Vagina (tissue), 2 donors: ENCODE measurements at places on chromosomes 1 and 21. TPM values are rescaled to one million over a fixed set of nuclear protein-coding genes. Genes with fewer than 3 reads are reported as not detected.

DNA sequence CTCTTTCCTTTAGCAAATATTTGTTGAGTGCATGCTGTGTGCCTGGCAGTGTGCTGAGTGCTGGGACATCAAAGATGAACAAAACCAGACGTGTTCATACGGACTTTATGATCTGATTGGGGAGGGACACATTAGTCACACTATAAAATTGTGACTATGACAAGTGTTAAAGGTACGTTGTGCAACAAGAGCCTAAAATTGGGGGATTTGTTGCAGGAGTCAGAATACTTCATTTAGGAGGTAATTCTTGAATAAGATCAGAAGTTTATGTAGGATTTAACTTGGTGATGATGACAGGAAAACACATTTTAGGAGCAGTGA is 29.6 kb downstream of the B3GALT2 start:
- DNase-seq, result no peak

GRCh38 chr1:98048751-98049325 is 128.0 kb upstream of the DPYD start:
- no peak for DNase-seq

DNA sequence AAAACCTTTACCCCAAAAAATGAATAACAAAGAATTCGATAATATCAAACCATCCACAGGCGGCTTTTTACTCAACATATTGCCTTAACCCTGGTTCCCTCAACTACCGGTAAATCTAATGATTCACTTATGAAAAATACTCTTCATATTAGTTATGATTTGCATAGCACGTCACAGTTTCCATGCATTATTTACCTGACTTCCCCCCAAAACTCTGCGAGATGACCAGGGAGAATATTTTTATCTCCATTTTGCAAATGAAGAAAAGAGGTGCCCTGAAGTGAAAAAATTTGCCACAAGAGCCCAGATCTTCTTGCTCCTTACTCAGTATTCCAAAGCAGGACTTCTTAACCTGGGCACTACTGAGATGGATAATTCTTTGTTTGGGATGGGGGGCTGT is 2.9 kb downstream of the JAK1 start:
- DNase-seq, result no peak

DNA sequence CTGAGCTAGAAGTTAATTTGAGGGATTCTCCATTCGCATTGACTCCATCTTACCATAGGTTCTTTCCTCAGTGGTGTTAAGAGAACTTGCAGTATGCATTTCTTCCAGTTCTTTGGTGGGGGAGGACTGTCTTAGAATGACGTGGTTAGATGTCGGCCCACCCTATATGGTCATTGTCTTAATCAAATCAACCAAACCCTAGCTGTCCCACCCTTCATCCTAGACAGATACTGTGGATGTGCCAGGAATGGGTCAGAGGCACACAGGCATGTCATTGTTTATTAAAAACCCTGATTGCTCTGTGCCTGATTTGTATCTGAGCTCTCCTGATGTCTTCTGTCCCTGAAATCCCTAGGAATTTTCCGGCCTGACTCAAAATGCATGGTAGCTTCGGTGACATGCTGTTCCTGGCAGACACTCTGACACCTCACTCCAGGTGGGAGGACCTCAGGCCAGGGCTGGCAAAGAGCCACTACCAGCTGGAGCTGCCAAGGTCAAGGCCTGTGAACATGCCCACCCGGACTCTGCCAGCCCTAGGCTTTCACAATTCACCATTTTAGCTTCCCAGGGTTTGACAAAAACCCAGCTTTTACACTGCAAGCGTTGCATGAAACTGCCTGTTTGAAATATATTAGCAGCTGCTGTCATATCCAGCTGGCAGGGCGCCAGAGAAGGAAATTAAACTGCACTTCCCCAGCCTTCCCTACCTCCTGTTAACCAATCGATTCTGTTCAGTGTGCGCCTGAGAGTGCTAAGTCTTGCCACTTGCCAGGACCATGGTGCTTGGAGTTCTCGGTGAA is 134.0 kb downstream of the FAM78B start:
- DNase-seq, result no peak

- DNase-seq, result peak; percentile 31
Measured at GRCh38 chr1:210321552-210321951, 7.2 kb upstream of the HHAT start.

- DNase-seq, result no peak
Measured at GRCh38 chr1:61561666-61562065, 163.3 kb downstream of the TM2D1 start.

- no peak for DNase-seq
Measured at GRCh38 chr21:17789656-17790055, 29.5 kb downstream of the C21orf91 start.

- DNase-seq, result no peak
Measured at GRCh38 chr1:64550946-64551605, 81.1 kb downstream of the CACHD1 start.

GRCh38 chr1:78383923-78384322 is 106.9 kb upstream of the PTGFR start:
- no peak for DNase-seq

DNA sequence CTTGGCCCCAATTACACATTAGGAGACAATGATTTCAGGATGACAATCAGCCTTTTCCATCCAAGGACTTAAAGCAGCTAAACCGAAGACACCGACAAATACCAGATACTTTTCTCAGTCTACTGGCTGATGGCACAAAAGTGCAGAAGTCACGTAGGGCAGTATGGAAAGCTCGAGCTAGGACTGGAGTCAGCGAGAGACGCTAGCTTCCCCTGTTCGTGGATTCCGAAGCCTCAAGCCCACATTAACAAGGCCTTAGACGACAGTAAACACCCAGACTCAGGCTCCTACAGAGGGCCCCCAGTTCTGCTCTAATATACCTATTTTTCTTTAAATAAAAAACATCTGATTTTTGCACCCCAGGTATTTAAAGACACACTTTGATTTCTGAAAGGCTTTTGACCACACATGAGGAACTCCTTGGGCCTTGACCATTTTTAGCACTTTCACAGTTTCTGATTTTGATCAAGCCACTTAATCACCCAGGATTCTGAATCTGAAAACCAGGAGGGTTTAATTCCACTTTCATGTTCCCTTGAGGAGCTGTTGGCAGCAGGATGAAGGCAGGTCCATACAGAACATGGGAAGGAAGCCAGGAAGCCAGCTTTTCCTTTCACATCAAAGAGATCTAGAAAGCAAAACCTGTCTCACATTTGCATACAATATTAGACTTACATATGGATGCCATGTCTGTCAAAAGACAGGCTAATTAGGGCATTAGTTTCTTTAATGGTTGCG is 204.1 kb downstream of the GABPA start:
- no peak for DNase-seq

DNA sequence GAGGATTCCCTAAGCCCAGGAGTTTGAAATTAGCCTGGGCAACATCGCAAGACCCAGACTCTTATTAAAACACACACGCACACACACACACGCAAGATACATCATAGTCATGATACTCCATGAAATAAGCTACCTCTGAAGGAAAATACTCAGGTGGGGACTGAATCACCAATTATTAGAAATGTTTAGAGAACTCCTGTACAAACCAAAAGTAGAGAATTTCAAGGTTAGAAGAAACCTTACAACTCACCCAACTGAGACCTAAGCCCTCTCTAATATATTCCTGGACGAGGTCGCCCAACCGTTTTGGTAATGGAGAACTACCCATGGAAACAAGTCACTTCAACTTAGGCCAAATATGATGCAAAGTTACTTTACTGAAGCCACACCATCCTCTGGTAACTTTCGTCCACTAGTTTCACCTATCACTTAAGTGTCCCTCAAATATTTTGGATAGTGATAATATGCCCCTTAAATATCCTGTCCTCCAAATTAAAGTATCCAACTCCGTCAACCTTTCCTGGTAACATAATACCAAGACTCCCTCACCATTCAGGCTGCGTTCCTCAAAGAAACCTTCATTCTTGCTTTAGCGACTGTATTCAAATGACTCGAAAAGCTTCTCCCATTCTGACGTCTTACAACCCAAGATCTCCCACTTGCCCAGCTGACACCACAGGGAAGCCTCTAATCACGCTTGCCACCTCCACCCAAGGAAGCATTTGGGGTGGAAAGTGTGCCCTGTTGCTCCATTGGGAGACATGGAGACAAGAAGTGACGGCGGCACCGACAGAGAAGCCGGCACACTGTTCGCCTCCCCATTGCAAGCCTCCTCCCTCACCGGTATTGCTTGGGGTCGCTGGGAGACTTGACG is 856 bp downstream of the NRDC start:
- DNase-seq, result peak; percentile 89

GRCh38 chr1:113147073-113147625 is 74.2 kb downstream of the LRIG2 start:
- DNase-seq, result no peak

DNA sequence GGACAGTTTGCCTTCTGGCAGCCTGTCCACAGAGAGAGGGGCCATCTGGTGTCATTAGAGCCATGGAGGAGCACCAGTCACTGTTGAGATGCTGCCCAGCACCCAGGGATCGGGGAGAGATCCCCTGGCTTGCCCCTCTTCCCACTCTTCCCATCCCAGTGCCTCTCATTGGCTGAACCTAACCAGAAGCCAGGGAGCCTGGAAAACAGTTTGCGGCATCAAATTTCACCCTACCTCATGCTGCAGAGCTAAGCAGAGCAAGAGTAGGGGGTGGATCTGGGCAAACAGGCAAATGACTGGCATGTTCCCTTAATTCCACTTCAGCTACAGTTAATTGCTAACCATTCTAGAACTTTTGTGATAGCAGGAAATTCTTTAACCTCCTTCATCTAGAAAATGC is 19.1 kb downstream of the TRAF5 start:
- DNase-seq, result no peak

DNA sequence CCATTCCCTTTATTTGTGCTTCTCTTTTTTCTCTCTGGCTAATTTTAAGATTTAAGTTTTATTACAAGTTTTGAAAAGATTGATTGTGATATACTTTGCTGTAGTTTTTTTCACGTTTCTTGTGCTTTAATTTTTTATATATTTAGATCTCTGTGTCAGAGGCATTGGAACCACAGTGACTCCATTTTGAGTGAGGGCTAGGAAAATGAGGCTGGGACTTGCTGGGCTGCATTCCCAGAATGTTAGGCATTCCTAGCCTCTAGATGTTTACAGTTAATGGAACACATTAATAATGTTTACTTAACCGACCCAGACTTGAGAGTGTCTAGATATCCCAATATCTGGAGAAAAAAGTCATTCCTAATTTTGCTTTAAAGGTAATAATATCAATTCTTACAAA is 939.4 kb downstream of the BRINP3 start:
- no peak for DNase-seq

GRCh38 chr1:30638811-30639210 is 84.6 kb downstream of the MATN1 start:
- no peak for DNase-seq

GRCh38 chr1:245084551-245084950 is 70.2 kb upstream of the KIF26B start:
- DNase-seq, result no peak

DNA sequence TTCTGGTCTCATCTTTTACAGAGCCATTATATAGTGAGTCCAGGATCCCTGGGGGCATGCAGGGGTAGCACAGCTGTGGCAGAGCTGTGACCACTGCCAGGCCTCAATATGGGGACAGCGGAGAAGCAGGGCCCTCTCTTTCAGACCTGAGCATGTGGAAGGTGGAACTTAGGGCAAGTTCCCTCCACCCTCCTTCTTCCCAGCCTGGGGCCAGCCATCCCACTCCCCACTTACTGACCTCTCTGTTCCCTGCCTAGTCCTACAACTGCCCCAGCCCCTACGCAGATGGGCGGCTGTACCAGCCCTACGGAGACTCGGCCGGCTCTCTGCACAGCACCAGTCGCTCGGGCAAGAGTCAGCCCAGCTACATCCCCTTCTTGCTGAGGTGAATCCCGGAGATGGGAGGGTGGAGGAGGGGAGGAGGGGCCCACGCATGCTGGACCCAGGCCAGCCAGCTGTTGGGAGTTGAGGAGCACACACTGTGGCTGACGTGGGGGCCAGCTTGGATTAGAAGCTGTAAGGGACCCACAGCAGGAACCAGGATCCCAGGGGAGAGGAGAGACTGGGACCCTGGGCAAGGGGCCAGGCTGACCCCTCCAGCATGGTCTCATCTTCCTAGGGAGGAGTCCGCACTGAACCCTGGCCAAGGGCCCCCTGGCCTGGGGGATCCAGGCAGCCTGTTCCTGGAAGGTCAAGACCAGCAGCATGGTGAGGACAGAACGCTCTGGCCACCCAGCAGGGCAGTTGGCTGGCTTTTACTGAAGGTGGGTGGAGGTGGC is 10.7 kb downstream of the PSRC1 start:
- no peak for DNase-seq

GRCh38 chr1:104092698-104093097 is 343.0 kb downstream of the AMY1C start:
- DNase-seq, result no peak

GRCh38 chr1:70091811-70092210 is 113.6 kb downstream of the LRRC40 start:
- no peak for DNase-seq

Gene GAS5
- 466 TPM for total RNA-seq

Gene EPHA2
- 264 TPM for total RNA-seq

Gene CACNA1S
- total RNA-seq, result not detected

Gene CD48
- 4.7 TPM for total RNA-seq

Gene CCDC27
- not detected for total RNA-seq

Gene TAS1R1
- total RNA-seq, result not detected

Gene ADAMTS4
- total RNA-seq, result 78.3 TPM

Gene TMEM59
- 113 TPM for total RNA-seq

Gene APOBEC4
- total RNA-seq, result not detected

Gene NAV1
- 45.9 TPM for total RNA-seq

Gene NECTIN4
- 42.7 TPM for total RNA-seq

Gene RAVER2
- 15.0 TPM for total RNA-seq

Gene AJAP1
- 1.7 TPM for total RNA-seq

Gene CBS
- 4.2 TPM for total RNA-seq

Gene RGS16
- total RNA-seq, result 1.2 TPM
